Posterior vena cava (tissue), 2 donors: ENCODE measurements at places on chromosomes 5 and 9. TPM values are rescaled to one million over a fixed set of nuclear protein-coding genes. Genes with fewer than 3 reads are reported as not detected.

DNA sequence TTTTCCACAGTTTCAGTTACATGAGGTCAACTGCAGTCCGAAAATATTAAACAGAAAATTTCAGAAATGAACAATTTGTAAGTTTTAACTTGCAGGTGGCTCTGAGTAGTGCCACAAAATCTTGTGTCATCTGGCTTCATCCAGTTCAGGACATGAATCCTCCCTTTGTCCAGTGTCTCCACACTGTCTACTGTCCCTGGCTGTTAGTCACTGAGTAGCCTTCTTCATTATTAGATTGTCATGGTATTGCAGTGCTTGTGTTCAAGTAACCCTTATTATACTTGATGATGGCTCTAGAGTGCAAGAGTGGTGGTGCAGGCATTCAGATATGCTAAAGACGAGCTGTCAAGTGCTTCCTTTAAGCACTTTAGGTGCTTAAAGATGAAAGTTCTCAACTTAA lies 65.3 kb downstream of the CFAP95 start:
- no peak for DNase-seq

The PLAC8L1 gene
- total RNA-seq, result 0.43 TPM

The CARTPT gene
- total RNA-seq, result not detected

DNA sequence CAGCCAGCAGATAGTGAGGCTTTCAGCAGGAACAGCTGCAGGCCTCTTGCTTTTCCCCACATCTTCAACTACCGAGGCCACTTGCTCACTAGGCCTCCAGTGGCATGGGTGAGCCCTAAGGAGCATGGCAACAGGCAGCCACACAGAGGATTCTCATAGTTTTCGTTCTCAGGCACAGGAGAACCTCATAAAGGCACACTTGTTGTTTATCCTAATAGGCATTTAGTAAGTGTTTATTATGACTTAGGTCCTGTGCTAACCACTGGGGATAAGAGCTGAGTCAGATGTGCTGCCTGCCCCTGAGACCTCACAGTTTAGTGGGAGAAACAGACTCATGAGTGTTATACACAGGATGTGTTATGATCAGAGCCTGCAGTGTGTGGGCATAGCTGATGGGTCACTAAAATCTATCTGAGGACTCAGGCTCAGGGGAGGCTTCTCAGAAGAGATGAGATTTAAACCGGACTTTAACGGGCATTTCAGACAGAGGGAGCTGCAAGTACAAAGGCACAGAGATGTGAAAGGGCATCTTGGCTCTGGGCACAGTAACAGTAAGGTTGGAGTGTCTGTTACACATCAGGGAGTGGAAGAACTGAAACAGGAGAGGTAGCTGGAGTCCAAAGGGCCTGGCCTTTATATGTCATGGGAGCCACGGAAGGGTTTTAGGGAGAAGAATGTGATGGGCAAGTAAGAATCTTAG lies 21.0 kb upstream of the HEMGN start:
- DNase-seq, result no peak

DNA sequence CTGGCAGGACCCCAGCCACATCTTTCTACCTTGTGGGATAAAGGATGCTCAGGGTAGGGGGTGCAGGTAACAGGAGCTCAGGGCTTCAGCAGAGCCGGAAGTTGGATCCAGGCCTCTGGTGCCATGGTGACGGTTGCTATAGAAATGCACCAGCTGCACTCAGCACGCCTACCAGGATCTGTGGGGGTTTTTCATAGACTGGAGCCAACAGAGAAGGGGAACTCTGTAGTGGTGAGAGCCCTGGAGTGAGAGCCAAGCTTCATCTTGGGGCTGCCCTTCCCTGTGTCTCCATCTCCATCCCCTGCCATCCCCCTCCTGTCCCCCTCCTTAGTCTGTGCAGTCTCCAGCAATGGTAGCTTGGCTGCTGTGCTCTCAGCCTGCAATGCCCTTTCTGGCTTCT lies 27.5 kb upstream of the BOD1 start:
- DNase-seq, result no peak
